ENCODE measurements at places on chromosomes 12 and 14.

DNA sequence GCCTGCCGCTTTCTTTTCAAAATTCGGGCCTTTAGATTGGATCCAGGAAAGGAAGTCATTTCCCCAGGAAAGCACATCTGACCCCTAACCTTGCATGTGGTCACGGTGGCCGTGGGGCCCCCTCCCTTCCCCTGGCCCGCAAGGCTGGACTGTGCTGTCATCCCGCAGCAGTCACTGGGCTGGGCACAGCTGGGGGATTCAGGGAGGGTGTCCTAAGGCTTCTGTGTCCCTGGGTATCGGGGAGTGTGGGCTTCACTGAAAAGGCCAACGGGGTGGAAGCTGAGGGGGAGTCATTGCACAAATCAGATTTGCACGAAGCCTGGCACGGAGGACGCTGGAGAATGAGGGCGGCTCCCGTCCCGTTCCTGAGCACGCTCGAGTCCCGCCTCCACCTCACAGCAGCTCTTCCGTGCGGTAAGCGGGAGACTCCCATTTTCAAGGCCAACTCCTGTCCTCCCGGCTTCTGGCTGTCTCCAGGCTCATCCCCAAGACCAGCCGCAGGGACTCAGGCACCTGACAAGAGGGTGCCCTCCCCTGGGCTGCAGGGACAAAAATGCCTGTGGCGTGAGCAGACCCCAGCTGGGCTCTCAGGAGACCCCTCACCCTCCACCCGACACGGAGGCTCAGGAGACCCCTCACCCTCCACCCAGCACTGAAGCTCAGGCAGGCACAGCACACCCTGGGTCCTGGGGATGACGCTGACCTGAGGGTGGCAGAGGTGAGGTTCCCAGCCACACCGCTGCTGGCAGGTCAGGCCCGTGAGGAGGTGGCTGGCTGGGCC lies 9.6 kb downstream of the XRCC3 start:
- DNase-seq = no peak

GRCh38 chr14:64726585-64726890 lies 22.3 kb downstream of the PLEKHG3 start:
- DNase-seq = no peak

DNA sequence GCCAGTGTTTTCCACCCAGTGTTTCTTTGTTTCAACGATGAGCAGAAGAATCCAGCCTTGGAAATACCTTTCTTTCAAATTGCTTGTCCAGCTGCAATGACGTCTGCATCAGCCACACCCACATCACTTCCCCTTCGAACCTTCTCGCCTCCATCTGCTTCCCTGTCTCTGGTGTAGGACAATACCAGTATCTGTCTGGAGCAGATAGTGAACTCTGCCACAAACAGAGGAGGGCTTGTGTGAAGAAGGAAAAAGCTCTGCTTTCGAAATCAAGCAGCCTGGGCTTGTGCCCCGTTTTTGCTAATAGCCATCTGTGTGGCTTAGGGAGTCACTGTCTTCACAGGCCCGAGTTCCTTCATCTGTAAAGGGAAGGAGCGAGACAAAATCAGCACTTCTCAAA lies 415.4 kb downstream of the ZFP36L1 start:
- no peak for DNase-seq

DNA sequence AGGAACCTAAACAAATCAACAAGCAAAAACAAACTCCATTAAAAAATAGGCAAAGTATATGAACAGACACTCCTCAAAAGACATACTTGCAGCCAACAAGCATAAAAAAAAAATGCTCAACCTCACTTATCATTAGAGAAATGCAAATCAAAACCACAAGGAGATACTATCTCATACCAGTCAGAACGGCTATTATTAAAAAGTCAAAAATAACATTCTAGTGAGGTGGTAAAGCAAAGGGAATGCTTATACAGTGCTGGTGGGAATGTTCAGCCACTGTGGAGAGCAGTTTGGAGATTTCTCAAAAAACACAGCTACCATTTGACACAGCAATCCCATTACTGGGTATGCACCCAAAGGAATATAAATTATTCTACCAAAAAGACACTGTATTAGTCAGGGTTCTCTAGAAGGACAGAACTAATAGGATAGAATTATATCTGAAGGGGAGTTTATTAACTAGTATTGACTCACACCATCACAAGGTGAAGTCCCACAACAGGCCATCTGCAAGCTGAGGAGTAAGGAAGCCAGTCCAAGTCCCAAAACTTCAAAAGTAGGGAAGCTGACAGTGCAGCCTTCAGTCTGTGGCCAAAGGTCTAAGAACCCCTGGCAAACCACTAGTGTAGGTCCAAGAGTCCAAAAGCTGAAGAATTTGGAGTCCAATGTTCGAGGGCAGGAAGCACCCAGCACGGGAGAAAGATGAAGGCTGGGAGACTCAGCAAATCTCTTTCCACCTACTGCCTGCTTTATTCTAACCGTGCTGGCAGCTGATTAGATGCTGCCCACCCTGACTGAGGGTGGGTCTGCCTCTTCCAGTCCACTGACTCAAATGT lies 101.6 kb upstream of the KRAS start:
- DNase-seq = no peak

DNA sequence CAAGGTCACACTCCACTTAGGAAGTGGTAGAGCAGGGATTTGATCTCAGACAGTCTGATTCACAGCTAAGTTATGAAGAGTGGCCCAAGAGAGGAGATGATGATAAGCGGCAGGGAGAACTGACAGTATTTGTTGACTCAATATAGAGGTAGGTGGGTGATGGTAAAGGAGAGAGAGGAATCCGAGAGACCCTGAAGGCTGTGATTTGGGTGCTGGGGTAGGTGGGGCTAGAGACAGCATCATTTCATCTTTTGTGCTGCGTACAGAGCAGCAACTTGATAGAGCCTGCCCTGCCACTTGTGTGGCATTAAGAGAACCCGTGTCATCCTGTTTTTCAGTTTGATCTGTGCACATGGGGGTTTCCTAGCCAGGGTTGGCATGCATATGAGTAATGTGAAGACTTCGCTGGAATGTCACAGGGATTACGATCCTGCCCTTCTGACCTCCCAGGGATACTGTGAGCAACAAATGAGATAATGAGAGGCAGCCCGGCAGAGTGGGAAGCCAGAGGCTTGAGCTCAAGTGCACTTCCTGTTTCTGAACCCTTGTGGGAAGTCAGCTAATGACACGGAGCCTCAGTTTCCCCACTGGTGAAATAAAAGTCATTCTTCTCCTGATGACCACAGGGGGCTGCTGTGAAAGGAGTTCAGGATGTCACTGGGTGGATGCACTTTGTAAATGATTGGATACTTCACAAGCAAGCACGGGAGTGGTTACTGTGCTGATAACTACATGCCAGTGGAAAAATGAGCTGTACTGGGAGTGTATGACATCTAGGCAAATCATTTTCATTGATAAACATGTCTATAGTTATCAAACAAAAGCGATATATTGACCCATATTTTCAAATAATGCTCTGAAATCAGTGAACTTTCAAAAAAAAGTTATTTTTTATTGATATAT lies 59.5 kb upstream of the IGF1 start:
- DNase-seq = peak; percentile 85

DNA sequence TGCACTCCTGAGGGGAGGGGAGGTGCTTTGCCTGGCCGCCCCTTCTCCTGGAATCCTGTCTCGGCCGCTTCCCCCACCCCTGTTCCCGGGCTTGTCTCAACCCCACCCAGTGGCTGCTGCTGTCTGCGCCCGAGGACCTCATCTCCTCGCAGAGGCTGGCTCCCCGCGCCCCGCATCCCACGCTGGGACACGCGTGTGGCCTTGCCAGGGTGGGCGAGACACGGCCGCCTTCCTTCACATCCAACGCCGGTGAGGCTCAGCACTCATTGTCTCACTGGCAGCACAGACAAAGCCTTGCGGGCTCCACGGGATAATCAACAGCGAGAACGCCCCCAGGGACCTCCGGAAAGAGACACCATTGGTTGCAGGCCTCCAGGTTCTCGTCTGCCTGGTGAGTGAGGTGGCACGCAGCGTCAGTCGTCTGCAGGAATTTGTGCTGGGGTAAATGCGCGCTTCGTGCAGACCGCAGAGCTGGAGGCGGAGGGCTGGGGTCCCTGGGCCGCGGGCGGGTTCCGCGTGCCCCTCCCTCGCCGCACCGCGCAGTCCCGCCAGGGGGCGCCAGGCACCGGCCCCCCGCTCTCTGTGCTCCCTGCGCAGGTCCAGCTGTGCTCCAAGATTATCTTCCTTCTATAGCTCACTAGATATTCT lies 26.8 kb downstream of the CCDC177 start:
- DNase-seq = no peak

- peak; percentile 74 for DNase-seq
These were observed 5.2 kb downstream of the RNASE7 start for GRCh38 chr14:21047378-21047781.

GRCh38 chr12:126704609-126705008 lies 1562.4 kb upstream of the TMEM132C start:
- no peak for DNase-seq

DNA sequence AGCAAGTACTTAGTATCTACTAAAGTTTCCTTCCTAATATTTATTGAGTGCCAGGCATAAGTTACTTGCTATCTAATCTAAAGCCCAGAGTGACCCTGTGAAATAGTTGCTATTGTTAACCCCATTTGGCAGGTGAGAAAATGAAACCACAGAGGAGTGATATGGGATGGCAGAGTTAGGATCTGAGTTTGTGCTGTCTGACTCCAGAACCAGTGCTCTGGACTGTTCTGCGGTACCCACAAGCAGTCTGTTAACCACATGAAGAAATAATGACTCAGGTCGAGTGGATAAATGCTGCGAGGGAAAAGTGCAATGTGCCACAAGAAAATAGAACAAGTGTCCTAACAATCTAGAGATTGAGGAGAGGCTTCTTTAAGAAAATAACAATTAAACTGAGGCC lies 60.7 kb upstream of the GZMB start:
- no peak for DNase-seq

GRCh38 chr12:4829793-4830162 lies 79.9 kb upstream of the KCNA1 start:
- DNase-seq = no peak

DNA sequence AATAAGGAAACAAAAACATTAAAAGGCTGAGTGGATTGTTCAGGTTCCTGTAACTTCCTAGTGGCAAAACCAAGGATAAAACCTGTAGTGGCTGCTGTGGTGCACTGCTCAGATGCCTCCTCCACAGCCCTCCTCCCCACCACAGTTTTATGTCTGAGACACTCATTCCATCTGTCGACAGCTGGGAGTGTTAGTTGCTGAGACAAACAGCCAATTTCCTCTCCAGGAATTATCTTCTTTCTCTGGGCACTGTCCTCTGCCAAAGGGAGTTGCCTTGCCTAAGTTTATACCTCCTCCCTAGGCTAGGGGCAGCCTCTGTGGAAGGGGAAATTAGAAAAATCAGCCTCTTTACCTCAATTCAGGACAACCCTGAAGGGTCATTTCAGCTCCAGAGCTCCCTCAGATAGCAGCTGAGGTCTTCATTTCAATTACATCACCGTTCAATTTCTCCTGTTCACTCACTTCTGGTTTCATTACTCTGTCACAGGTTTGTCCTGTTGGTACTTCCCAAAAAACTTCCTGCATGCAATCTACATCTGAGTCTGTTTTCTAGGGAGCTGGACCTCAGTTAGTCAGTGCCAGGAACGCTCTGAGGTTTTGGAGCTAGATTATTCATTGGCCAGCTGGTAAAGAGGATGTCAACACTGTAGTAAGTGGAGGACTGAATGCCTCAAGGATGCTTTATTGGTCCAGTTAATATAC lies 74.9 kb upstream of the ATP2B1 start:
- peak; percentile 55 for DNase-seq

DNA sequence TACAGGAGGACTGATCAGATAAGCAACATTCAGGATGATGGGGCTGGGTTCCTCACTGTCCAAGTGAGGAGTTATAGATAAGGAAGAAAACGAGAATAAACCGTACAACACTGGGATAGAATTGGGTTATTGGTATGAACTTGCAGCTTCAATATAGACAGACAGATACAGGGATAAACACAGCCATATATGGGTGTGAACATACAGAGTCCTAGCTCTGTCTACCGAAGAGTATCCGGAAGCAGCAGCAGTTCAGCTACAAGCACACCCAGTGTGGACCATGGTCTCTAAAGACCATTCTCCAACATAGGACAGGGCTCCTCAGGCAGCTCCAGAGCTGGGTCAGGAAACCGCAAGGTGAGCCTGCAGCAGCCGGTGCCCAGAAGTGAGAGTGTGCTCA lies 40.8 kb downstream of the CDC42BPB start:
- no peak for DNase-seq

- no peak for DNase-seq
These were observed 4.9 kb downstream of the SH2B3 start for GRCh38 chr12:111410431-111411184.

DNA sequence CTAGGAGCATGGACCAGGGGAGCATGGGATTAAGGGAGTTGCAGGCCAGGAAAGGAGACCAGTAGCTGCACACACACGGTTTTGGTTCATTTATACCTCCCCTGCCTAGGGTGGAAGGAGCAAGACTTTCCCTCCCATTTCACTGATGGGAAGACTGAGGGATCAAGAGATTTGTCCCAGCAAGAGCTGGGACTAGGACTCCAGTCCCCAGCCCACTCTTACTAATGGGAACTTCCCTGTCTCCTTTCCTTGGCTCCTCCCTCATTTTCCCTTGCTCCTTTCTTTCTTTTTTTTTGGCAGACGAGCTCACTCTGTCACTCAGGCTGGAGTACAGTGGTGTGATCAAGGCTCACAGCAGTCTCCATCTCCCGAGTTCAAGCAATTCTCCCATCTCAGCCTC lies 13.0 kb downstream of the SCNN1A start:
- no peak for DNase-seq

DNA sequence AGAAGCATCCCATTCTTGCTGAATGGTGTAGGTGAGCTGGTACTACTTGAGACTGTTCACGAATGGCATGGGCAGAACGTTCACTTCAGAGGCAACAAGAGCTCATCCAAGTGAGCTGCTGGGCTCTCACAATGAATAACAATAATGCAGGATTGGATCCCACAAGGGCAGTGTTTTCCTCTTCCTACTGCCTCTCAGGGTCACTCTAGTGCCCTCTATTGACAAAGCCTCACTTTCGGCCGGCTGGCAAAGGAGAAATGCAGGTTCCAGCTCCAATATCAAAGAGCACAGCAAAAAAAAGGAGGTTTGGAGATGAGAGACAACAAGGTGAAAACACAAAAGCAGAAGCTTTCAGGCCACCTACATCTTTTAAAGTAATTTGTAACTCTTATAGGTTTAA lies 74.6 kb upstream of the MYF6 start:
- no peak for DNase-seq

- DNase-seq = no peak
These were observed 2.3 kb upstream of the MDM2 start for GRCh38 chr12:68805592-68806120.
